ENCODE measurements at places on chromosomes 6 and 20. TPM values are rescaled to one million over a fixed set of nuclear protein-coding genes. Genes with fewer than 3 reads are reported as not detected.

Gene KCNK5
- 0.16 TPM for total RNA-seq

Gene BCAS4
- 24.2 TPM for total RNA-seq

Gene ATP6V1G2
- total RNA-seq: 0.98 TPM

Gene ARMH2
- not detected for total RNA-seq

Gene CCM2L
- total RNA-seq: not detected

Gene AAR2
- 33.2 TPM for total RNA-seq

Gene HTR1B
- 1.4 TPM for total RNA-seq

Gene CLPSL1
- not detected for total RNA-seq

Gene CRISP3
- total RNA-seq: not detected

Gene NT5E
- 49.2 TPM for total RNA-seq

Gene TNFRSF6B
- total RNA-seq: 127 TPM

Gene SCUBE3
- total RNA-seq: 2.3 TPM

Gene TNFRSF21
- 35.2 TPM for total RNA-seq

Gene LTB
- total RNA-seq: 2.0 TPM

Gene MUC22
- total RNA-seq: not detected

Gene ISM1
- total RNA-seq: 0.33 TPM

Gene CCN6
- total RNA-seq: not detected

Gene CYP24A1
- total RNA-seq: not detected

Gene CD93
- not detected for total RNA-seq

Gene SRC
- 23.5 TPM for total RNA-seq

Gene PPP1R11
- 35.2 TPM for total RNA-seq

Gene TPBG
- total RNA-seq: 51.3 TPM

Gene EPHA7
- 1.1 TPM for total RNA-seq

Gene CRIP3
- not detected for total RNA-seq

Gene SYCP2L
- 0.38 TPM for total RNA-seq

Gene C6orf58
- total RNA-seq: not detected

Gene SLC17A1
- total RNA-seq: 0.25 TPM

Gene POM121L2
- total RNA-seq: not detected

Gene FAM217A
- total RNA-seq: not detected

Gene ENPP3
- total RNA-seq: not detected

Gene SSTR4
- total RNA-seq: not detected

Gene COL9A3
- 7.9 TPM for total RNA-seq

Gene MOCS1
- total RNA-seq: 10.9 TPM

Gene ABRACL
- total RNA-seq: 38.6 TPM

Gene PRSS16
- total RNA-seq: 2.0 TPM

Gene RNF144B
- total RNA-seq: 13.2 TPM

Gene PGC
- not detected for total RNA-seq

Gene WDR46
- 86.5 TPM for total RNA-seq

Gene POU5F1
- 4.4 TPM for total RNA-seq

Gene PABPC1L
- 3.6 TPM for total RNA-seq

Gene RAB44
- not detected for total RNA-seq

Gene PLA2G7
- total RNA-seq: not detected

Gene SNX5
- total RNA-seq: 120 TPM

Gene COL21A1
- total RNA-seq: not detected

Gene MACROD2
- 0.49 TPM for total RNA-seq

All from mesangial cell (primary cell).